ENCODE measurements at places on chromosomes 1 and 21.
A peak's percentile ranks its signal among the peaks of the same experiment; 100 is the strongest.

DNA sequence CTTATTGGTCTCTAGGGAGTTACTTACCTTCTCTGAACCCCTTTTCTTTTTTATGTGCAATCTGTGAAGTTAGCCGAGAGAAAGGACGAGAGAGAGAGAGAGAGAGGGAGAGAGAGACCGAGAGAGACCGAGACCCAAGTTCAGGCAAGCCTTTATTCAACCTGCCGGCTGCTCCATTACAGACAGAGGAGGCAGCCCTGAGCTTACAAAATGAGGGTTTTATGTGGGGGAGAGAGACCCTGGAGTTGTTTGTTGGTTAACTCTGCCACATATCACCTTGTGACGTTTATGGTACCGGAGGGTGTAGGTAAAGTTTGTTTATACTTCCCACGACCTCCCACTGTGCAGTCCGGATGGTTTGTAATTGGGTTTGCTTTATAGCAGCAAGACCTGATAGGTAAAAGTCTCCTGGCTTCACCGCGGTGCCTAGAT is 1.5 kb upstream of the MCOLN3 start:
- DNase-seq, result no peak

- no peak for DNase-seq
Observed at GRCh38 chr1:18978706-18979105, 22.2 kb upstream of the IFFO2 start.

- no peak for DNase-seq
Observed at GRCh38 chr1:156887317-156887716, 6.2 kb upstream of the PEAR1 start.

DNA sequence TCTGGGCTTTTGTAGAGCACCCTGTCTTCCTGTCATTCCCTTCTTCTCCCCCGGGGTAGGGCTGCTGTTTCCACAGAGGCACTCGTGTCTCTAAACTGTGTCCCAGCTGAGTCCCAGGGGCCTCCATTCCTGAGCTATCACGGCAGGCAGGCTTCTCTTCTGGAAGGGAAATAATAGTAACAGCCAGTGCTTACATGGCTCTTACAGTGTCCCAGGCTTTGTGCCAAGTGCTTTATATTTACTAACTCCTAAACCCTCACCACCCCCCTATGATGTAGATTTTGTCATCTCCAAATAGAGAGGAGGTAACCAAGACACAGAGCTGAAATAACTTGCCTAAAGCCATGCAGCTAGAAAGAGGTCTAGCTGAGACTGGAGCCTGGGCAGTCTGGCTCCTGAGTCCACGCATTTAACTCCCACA is 1.4 kb upstream of the CELF3 start:
- DNase-seq, result no peak

DNA sequence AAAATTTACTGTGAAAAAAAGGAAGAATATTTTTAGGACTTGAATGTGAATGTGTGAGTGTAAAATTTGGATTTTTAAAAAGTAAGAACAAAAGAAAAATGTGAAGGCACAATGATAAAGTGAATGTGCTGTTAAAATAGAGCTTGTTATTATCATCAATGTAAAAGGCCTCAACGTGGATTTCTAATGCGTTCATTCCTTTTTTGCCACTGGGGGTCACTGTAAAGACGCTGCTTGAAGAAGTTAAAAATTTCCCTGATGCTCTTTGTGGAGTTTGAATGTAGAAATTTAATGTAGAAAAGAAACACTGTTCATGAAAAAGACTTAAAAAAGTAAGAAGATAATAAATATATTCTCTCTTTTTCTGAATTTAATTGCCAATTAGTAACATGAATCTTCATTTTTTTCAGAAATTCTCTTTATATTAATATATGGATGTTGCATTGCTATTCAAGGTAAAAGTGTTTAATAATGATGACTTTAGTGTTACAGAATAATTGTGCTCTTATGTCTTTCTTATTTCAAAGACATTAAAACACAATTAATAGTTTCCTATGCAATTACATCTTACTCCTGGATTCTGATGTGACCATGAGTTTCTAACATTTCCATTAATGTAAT is 161.5 kb downstream of the DNM3 start:
- peak; percentile 25 for DNase-seq

GRCh38 chr1:209021622-209022021 is 561.9 kb upstream of the CAMK1G start:
- no peak for DNase-seq

DNA sequence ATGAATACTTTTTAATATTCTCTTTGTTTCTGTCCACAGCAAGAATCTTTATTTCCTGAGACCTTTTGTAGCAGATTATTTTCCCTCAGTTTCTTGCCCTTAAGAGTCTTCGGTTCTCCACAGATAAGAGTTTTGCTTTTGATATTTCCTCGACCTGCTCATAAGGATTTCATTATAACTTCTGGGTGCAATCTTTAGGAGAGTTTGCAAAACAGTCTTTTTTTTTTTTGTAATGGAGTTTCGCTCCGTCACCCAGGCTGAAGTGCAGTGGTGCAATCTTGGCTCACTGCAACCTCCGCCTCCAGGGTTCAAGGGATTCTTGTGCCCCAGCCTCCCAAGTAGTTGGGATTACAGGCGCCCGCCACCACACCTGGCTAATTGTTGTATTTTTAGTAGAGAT is 10.1 kb upstream of the UBE4B start:
- no peak for DNase-seq

DNA sequence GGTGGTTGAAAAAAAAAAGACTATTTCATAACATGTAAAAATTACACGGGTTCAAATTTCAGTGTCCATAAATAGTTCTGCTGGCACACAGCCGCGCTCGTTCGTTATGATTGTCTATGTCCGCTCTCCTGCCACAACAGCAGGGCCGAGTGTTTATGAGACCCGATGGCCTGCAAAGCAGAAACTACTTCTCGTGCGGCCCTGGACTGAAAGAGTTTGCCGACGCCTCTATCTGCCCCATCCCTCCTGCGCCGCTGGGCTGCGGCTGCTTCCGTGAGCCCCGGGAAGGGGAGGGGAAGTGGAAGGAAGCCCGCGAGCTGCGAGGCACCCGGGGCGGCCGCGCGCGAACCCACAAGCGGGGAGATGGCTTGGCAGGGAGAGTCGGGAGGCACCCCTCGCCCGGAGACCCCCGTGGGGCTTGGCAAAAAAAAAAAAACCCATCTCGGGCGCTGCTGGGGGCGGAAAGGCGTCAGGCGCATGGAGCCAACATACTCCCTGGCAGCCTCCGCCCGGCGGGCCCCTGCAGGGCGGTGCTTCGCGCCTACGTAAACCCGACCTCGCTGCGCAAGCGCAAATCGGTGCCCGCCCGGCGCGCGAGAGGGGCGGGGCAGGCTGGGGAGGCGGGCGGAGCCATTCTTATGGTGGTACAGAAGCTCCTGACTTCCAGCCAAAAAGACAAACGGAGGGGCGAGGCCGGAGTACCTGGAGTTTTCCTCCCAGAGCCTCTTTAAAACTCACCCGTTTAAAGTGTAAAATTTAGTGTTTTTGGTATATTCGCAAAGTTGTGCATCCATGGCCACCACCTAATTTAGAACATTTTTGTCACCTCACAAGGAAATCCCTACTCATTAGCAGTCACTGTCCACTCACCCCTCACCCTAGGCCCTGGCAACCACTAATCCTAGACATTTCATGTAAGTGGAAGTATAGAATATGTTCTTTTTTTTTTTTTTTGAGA is 8.3 kb downstream of the SLC27A3 start:
- DNase-seq, result peak; percentile 94

DNA sequence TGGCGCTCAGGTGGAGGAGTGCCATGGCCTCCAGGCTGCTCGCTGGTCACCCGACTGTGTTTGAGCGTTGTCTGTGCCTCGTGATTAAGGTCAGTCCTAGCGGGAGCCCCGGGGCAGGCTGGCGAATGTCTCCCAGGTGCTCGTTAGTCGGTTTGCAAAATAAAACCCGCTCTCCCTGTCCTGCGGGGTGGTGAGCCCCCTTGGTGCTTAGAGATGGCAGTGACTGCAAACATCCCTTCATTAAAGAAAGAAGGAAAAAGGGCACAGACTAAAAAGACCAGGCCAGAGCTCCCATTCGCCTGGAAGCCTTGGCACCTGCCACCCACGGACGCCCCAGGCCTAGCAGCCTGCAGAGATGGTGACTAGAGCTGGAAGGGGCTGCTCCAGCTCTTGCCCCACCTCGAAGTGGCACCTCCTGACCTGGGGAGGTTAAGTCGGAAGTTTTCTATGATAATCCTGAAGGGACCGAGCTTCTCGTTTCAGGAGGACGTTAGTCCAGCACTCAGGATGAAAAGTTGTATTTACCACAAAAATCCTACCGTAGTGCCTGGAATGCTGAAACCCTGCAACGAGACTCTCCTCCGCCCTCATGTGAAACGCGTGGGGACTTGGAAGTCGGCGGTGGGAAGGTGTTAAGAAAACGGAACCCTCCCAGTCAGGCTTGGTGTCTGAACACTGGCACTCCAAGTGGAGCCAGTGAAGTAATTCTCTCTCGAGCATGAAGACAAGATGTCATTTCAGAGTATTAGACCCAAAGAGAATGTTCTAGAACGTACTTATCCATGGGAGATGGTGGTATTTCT is 24.6 kb downstream of the RIPK4 start:
- DNase-seq, result no peak

DNA sequence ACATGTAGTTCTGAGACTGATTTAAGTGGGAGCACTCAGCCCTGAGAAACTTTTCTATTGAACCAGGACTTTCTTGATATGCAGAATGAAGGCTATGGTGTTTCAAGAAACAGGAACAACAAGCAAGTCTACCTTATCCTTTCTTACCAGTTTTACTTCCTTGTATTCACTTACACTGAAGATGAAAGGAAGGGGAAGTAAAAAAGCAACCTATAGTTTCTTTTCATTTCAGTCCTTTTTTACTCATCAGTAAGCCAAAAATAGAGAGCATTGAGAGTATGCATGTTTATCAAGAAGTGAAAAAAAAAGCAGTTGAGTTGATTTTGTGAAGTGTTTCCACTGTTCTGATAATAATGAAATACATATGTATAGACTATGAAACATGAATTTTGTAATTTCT is 1010.3 kb downstream of the AMY1C start:
- no peak for DNase-seq

DNA sequence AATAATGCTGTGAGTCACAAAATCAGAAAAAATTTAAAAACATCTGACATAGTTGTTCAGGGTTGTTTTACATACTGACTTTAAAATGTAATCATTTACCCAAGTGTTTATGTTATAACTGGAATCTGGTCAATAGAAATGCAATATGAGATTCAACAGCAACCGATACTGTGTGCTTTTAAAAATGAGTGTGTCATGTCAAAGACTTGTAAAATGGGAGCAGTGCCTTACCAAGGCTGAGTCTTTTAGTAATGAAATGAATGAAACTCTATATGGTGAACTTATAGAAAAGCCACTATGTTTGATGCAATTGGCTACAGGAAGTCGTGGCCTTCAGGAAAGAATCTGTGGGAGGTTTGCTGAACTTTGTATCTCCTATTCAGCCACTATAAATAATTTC is 570.2 kb downstream of the DPYD start:
- no peak for DNase-seq

- DNase-seq, result no peak
Observed at GRCh38 chr1:41381692-41382479, 20.7 kb downstream of the FOXO6 start.

DNA sequence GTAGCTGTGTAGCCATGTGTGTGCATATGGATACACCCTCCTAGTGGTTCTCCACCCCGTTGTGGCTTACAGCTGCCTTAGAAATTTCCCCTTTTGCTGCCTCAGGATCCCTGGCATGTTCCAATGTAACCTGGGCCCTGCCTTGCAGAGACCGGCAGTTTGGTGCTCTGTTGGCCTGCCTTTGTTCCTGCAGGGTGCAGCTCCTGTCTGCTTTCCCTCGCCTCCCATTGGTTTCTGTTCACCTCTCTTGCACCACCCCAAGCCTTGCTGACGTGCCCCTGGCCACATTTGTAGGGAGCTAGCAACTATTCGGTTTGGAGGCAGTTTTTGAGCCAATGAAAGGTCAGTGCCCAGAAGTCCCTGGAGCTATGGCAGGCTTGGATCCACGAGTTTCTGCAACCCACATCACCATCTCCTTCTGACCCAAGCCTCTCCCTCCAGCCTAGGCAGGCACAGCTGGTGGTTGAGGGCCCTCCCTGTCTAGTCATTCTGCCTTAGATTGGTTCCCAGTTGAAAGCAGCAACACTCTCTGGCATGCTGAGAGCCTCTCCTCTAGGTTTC is 54.9 kb downstream of the MAB21L3 start:
- DNase-seq, result no peak

- no peak for DNase-seq
Observed at GRCh38 chr21:28423521-28424190, 569.0 kb downstream of the LTN1 start.

DNA sequence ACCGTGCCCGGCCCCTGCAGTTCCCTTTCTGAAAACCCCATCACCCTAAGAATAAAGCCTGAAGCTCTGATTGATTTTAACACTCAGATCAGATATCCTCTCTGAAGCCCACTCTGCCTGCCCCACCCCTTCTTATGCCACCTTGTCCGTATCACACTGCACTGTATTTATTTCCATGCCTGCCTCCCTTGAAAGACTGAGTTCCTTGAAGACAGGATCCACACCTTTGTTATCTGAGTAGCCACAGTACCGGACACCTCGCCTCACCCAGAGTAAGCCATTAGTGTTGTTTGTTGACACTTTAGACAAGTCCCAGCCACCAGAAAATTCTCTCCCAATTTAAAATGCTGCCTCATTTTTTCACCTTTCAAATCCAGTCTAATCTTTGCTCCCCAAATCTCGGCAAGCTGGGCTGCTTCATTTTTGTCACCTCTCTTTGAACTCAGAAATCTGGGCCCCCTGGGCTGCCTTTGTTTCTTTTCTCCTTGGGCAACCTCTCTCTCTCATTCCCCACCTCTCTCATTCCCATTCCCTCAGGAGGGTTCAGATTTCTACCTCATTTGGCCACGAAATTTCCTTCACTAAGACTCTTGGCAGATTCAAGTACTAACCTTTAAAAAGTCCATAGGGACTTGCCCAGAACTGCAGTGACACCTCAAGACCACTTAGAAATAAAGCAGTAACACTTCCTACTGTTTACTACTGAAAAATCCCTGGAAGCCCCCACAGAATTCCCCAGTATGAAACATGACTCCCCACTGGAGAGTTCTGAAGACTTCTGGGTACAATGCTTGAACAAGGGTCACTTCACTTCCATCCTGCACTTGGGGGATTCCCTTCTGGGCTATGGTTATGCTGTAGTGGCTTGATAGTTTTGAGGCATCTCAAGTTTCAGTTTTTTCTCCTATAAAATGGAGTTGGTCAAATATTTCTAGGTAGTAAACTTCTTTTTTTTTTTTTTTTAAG is 8.7 kb upstream of the PPP1R15B start:
- peak; percentile 84 for DNase-seq

DNA sequence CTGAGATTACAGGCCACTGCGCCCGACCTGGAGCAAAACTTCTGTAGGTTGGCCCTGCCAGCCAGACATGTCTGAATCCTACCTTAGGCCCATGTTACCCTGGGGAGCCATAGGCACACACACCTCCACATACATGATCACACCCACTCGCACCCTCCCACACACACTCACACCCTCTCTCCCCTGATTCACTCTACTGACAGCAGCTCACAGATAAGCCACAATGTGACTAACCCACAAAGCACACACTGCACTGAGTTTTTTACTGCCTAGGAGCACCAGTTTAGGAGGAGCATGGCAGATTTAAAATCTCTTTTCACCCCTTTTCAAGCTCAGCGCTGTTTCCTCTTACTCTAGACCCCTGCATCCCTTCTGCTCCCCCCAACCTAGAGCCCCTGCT is 41.7 kb downstream of the SLC30A1 start:
- DNase-seq, result no peak

- DNase-seq, result no peak
Observed at GRCh38 chr1:229430761-229431283, 3.1 kb downstream of the ACTA1 start.

GRCh38 chr1:155989242-155990004 is 11.1 kb upstream of the ARHGEF2 start:
- DNase-seq, result peak; percentile 56

Measured in NCI-H187 (cell line).